ENCODE measurements at places on chromosomes 5 and 9.

GRCh38 chr5:54469622-54470021 is 14.1 kb downstream of the HSPB3 start:
- DNase-seq = peak; percentile 87

GRCh38 chr5:142684508-142685041 is 1.3 kb downstream of the FGF1 start:
- no peak for DNase-seq

- DNase-seq = no peak
These were observed 904 bp upstream of the BSPRY start for GRCh38 chr9:113348437-113348836.

DNA sequence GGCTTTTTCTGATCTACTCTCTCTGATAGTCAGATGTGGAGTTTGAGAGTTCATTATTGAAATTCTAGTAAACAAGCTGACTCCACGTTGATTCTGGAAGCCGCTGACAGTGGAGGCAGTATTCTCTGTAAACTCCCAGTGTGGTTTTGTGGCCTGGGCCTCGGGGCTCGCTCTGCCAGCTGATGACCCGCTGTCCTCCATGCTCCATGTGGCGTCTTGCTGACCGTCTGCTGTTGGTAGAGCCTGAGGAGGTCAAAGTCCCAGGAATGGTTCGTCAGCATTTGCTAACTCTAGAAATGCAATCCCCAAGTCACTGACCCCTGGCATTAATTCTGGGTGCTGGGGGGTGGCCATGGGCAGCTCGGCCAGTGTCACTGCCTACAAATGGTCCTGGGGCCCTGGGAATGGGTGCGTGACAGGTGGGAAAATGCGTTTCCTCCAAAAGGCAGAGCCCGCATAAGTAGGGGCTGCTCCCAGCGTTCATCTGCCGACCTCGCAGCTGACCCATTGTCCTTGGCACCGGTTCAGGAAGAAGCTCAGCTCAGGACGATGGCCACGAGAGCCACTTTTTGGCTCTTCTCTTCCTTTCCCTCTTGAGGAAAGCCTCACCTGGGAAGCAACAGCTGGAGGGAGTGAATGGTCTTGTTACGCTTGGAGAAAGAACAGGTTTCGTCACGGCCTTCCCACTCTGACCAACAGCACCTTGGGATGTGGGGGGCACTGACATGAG is 55.1 kb downstream of the MRPL36 start:
- no peak for DNase-seq

DNA sequence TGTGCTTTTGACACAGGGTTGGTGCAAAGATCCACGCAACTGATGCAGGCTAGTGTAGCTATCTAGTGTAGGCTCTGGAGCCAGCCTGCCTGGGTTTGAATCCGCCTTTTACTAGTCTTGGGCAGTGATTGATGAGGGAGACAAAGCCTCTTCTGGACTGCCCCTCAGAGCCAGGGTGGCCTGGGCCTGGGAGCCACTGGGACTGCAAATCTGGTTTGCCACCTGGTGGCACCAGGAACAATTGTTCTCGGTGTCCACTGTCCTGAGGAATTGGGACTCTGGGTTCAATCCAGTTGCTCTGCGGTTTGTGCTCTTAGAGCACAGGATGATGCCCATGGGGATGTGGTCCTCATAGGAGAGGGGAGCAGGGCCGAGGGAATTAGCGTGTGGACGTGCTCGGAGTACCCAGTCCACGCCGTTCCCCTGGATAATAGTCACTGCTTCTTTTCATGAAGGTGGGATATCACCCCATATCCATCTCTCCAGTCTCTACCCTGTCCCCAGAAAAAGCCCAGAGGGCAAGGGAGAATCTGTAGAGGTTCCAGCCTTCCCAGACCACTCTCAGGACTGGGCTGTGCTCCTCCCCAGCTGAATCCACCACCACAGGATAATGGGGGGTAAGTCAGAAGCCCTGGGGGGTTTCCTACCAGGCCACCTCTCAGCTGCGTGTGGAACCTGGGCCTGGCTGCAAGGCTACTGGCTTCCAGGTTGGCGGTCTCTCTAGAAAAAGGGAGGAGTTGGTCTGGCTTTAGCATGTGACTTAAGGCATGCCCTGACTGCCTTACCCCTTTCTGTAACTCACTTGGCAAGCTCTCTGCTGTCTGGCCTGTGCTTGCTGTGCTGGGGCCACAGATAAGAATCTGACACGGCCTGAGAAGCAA is 1.9 kb downstream of the B4GALT7 start:
- no peak for DNase-seq

GRCh38 chr9:27683181-27683580 is 109.9 kb upstream of the C9orf72 start:
- no peak for DNase-seq

DNA sequence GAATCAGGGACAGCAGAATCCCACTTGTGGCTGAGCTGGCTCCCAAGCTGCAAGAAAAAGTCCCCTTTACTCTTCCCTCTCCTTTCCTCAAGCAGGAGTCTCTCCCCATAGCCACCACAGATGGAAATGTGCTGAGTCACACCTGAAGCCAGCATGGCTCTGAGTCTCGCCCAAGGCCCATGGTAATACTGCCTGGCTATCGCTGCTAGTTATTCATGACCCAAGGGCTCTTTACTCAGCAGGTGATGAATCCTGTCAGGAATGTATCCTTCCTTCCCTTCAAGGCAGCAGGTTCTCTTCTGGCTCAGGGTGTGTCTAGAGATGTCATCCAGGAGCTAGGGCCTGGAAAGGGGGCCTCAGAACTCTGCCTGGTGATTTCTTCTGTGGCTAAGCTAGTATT is 403.3 kb upstream of the PTPRD start:
- no peak for DNase-seq

DNA sequence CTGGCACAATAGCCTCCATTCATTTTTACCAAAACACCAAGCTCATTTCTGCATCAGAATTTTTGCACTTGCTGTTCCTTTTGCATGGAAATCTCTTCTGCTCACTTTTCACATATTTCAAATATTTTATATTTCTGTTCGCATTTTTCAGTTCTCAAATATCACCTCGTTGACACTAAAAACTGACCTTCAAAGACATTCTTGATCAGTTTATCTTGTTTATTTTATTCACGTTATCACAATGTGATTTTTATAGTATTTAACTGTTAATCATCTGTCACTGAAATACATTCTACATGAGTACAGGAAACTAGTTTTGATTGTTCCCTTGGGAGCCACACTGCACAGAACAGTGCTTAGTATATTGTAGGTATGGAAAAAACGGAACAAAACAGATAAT is 29.6 kb downstream of the CDH10 start:
- no peak for DNase-seq

GRCh38 chr9:33439731-33440130 is 7.7 kb downstream of the AQP3 start:
- DNase-seq = no peak

- DNase-seq = peak; percentile 35
These were observed 75.6 kb downstream of the RALGPS1 start for GRCh38 chr9:126989847-126990842.

DNA sequence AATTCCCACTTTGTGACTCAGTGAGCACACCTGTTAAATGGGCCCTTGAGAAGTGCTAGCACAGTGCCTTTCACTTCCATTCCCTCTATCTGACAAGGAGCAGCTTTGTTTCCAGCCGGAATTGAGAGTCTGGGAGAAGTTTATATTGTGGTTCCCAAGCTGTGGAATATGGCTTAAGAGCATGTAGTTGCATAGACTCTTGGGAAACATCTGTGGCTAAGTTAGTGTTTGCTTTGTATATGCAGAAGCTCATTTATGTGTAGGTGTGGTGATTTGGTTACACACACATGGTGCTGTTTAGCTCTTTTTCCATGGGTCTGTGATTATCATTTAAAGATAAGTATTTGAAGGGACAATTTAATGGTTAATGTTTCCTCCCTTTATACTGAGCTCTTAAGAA is 110.5 kb upstream of the HMHB1 start:
- DNase-seq = no peak

GRCh38 chr9:2709645-2710101 is 7.6 kb upstream of the KCNV2 start:
- DNase-seq = peak; percentile 68

DNA sequence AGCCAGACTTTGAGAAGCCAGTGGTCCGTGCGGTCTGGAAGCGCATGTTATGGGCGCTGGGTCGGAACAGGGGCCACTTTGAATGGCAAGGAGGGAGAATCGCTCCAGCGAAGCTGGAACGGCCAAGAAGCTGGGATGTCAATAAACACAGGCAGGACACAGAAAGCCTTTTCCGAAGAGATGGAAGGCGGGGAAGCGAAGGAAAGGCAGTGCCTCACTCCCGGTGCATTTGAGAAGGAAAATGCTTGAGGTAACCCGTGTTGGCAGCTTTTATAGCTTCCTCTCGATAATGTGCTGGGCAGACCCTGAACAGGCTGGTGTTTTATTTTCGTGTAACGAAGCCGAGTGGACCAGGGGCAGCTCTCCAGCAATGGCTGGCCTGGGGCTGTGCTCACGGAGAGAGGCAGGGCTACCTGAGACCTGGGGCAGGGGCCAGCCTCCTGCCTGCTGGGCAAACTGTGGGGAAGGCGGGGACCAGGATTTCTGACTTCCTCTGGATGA is 84.2 kb upstream of the SPRY4 start:
- DNase-seq = no peak

DNA sequence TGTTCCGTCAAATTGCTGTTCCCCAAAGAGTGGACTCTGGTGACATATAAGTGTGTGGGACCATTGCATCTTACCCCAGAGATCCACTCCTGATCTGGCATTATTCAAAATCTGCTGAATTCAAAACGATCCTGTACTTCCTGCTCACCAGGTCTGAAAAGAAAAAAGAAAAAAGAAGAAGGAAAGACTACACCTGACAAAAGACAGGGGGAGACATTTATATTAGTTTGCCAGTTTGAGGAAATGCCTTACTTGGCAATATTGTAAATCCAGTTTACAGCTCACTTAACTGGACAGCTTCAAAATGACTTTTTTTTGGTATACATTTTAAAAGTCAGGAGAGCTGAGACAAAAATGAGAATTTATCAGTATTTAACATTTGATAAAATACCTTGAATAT is 15.0 kb upstream of the GRHPR start:
- DNase-seq = no peak

GRCh38 chr5:81181576-81182316 is 51.4 kb upstream of the CKMT2 start:
- no peak for DNase-seq

DNA sequence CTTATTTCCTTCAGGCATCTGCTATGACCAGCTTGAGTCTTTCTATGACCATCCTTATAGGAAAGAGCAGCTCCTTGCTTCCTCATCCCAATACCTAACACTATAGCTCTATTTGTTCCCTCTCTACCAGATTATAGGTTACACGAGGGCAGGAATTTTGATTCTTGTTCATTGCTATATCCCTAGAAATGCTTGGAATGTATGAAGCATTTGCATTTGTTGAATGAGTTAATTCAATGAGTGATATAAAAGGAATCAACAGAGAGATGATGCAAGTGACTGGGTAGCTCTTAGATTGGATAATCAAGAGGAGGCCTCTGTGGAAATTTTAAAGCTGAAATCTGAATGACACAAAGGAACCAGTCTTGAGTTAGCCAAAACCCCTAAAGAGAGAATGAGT is 13.9 kb downstream of the ZCCHC9 start:
- DNase-seq = no peak

DNA sequence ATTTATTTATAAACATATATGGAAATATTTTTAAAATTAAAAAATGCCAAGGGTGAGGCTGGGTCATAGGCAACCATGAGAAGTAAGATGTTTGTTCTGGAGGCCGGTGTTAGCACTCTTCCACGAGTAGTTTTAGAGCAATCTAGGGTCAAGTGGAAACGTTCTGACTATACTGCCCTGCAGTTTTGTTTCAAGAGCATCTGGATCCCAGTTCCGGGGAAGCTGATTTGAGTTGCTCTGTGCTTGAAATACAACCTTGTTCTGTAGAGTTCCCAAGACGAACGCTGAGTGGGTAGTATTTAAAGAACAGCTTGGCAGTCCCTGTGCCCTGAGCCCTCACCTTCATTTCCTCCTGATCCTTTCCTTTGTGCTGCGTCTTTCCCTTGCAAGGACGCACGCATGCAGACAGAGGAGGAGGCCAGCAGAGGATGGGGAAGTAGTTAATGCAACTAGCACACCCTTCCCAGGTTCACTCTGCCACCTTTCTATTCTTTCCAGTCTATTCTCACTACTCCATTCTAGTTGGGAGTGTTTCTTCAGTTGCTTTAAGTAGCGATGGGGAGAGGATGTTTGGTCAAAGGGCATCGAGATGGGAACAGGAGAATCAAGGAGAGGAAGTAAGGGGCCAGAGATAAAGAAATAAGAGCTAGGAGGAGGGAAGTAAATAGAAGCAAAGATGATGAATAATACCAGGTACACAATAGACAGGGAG is 68.3 kb upstream of the ZSWIM6 start:
- DNase-seq = no peak

DNA sequence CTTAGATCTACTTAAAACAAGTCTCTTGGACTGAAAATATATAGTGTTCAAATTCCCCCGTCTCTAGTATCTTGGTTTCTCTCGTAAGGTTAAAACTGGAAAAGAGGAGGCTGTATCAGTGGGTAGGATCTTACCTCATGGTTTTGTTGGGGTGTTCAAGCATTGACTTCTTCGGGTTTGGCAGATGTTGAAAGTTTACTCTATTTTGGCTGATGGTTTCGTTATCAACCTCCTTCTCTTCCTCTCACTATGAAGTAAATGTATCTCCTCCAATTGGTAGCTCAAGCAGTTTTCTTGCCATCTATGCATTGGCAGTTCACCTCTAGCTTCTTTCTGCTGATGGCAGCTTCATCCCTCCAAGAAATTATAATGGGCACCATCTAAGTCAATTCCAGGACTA is 506.5 kb upstream of the GRIN3A start:
- no peak for DNase-seq

DNA sequence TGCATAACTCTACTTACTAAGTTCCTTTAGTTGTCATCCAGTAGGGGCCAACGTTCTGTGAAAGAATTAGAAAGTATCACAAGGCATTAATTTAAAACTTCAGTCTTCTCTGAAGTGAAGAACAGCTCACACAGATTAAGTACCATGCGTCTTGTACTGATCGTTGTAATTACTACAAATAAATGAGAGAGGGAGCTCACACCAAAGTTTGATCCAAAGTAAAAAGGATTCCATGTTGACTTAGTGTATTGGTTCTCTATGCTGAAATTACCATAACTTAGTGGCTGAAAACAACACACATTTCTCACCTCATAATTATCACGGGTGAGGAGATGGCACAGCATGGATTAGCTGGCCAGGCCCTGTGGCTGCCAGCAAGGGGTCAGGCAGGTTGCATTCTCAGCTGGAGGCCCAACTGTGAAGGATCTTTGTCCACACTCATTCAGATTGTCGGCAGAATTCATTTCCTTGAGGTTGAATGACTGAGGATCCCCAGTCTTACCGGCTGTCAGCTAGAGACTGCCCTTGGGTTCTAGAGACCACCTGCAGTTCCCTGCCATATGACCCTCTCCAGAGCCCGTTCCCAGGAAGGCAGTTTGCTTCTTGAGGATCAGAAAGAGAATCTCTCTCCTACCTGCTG is 169.1 kb downstream of the YTHDC2 start:
- DNase-seq = no peak

DNA sequence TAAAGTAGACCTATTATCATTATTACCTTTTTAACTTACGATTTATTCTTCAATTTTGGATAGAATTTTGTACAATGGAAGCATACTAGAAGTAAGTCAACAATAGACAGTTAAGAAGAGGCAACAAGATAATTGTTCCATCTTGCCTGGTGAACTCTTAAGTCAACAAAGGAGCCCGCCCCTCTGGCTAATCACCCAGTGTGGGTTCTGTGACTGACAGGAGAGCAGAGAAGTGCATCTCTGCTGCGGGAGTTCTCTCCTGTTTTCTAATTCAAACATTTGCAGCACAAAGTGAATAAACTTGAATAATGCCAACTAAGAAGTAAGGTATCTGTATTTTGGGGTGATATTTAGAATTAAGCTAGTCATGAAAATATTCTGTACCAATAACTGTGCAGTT is 6.7 kb upstream of the ISL1 start:
- no peak for DNase-seq

Data from umbilical cord (tissue), 2 donors.